ENCODE measurements at places on chromosomes 1 and 21.

DNA sequence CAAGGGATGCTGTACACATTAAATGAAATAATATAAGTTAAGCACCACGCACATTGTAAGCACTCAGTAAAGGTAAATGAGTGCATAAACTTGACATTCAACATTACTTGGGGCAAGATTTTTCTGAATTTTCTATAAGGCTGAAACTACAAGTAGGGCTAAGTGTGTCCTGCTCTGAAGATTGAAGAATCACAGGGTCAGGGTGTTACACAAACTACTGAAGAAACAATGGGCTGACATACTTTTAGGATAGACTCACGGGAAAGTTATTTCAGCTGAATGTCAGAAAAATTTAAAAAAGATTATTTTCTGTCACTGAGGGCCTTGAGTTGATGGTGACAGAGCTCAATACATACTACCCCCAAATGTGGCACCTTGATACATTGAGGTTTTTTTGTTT lies 644.2 kb upstream of the PLXNA2 start:
- DNase-seq, result no peak

DNA sequence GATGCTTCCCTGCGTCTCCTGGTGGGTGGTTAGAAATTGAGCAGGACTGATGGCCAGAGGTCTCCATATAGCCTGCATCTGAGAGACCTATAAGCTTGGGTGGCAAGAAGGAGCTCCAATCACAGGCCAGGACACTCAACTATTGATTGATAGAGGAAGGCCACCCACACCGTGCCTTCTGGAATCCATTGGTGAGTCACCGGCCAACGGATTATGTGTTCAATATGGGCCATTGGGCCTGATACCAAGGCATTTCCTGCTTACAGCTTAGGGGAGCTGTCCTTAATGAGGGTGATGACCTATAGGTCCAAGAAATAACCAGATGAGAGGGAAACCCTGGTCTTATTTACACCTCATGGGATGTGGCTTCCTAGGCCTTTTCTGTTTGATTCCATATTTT lies 115.1 kb downstream of the PLPP3 start:
- DNase-seq, result no peak

DNA sequence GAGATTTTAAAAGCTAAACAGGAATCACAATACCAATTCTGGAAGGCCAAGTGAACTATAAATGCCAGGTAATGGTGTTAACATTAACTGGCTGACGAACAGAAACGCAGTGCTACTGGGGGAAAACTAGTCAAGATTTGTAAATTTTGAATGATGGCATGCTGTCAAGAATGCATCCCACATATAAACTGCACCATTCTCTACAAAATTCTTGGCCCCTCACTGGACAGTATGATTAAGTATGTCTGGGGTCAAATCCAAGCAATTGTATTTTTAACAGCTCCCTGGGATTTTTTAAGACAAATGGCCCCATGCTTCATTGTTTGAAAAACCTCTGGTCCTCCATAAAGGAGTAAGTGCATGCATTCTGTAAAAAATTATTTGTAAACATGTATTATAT lies 73.2 kb upstream of the COA6 start:
- DNase-seq, result no peak

- DNase-seq, result peak; percentile 47
These were observed 4.5 kb downstream of the ADARB1 start for GRCh38 chr21:45078877-45079281.

DNA sequence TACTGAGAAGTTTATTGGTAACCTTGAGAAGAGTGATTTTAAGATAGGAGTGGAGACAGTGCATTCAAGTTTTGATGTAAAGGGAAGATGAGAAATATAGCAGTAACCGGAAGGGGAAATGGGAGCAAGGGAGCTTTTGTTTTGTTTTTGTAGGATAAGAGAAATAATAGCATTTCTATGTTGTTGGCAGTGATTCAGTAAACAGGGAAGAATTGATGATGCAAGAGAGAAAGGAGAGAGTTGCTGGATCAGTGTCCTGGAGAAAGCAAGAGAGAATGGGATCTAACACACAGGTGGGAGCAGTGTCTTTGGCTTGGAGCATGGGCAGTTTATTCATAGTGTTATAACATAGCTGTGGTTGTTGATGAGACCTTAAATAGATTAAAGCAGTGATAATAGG lies 56.4 kb downstream of the OSBPL9 start:
- DNase-seq, result no peak

DNA sequence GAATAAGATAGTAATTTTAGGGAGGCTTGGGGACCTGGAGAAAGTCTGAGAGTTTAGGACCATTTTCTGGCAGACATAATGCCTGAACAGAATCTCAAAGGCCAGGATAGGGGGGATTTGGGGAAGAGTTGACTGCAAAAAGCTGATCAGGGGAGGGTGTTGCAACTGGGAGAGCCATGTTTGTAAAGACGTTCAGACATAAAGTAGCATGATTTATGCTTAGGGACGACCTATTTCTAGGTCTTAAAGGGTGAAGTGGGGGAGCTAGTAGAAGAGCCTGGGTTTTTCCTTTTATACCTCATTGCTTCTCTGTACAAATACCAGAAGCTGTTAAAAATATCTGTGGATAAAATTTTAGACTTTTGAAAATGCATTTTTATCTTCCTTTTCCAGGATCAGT lies 51.2 kb downstream of the FNBP1L start:
- DNase-seq, result no peak
